Stimulated activated CD4-positive, alpha-beta T cell treated with anti-CD3 and anti-CD28 coated beads, TNF-alpha, amount 100 ng/mL, for 24 hours (primary cell): ENCODE measurements at places on chromosomes 12 and 14.

DNA sequence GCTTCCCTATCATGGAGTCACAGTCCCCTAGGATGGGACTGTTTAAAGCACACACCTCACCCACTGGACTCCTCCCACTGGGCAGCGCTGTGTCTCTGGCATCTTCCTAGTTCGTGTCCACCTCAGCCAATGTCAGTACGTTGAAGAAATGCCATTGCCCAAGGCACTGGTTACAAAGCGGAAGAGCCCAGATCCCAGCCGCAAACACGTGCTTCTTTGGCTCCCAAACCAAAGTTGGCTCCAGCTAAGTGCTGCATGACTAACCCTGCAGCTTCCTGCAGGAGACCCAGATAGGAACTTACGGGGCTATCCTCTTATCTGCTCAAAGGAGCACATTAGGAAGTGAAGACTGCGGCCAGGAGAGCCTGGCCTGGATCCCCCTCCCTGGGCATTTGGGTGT, 9.3 kb downstream of the SYNE3 start:
- no peak for DNase-seq

GRCh38 chr12:89494411-89495231, 30.0 kb downstream of the GALNT4 start:
- peak; percentile 36 for DNase-seq

GRCh38 chr12:127893895-127894609, 372.9 kb upstream of the TMEM132C start:
- DNase-seq = no peak

DNA sequence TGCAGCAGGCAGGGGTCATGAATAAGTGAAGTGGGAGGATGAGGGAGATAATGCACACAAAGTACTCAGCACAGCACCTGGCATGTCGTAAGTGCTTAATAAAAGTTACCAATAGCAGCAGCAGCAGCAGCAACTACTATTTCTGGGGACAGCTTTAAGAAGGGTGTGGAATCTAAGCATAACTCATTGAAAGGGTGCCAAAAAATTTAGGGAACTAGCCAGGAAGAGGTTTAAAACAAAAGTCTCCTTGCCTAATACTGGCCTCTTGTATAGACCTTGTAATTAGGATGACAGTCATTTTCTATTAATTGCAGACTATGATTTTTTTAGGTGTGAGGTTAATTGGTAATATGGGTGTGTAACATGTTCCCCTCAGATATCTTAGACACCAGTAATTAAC, 179.9 kb downstream of the PTPN11 start:
- DNase-seq = no peak

DNA sequence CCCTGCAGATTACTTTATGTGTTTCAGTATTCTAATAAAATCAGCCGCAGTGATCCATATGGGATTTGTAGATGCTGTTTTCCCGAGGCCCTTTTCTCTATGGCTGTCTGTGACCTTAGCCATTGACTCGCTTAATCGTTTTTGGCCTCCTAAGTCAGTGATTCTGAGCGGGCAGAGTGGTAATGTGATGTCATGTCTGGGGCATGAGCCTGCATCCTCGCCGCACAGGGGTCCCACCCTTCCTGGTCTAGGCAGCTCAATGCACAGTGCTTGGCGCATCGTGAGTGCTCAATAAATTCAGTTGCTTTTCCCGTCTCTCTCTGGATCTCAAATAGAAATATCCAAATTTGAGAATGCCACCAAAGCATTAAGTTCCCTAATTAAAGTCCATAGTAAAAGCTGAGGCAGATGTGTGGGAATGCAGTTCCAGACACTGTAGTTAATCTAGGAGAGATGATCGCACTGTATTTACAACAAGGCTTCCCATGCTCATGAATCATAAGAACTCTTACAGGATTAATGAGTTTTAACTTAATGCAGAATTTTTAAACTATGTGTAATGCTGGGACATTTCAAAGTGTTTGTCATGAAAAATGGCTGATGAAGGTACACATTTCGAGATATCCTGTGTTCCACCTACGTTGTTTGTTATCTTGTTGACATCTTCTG, 29.3 kb downstream of the HMGA2 start:
- no peak for DNase-seq

GRCh38 chr12:49161092-49161795, 27.6 kb downstream of the TUBA1A start:
- no peak for DNase-seq
